EH (cell line): ENCODE measurements at places on chromosomes 7 and 10.

DNA sequence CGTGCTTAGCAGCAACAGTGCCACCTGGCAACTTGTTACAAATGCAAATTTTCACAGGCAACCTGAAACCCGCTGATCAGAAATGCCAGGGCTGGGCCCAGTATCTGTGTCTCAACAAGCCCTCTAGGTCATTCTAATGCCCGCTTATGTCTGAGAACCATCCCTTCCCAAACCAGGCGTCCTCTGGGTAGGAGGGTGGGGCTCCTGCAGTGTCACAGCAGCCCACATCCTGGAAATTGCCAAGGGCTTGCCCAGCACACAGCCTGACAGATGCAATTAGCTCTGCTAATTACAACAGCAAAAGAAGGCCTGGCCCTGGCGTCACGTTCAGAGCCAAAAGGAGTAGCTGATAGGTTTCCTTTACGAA, 15.9 kb downstream of the ITPRIP start:
- DNase-seq: no peak

DNA sequence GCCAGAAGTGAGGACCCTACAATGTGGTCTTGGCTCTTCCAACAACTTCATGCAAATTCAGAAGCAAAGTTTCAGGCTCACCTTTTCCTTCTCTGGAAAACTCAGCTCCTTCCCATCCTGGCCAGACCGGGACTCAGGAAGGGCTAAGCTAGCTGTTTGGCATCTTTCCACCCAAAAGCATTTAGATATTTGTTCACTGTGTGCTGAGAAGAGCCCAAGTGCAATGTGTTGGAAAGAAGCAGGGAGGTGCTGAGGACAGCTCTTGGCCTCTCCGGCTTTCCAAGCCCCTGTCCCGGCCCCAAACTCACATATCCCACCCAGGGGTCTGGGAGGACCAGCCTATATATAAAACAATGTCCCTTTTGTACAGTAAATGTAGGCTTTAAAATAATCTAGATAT, 44.5 kb downstream of the MKI67 start:
- no peak for DNase-seq

DNA sequence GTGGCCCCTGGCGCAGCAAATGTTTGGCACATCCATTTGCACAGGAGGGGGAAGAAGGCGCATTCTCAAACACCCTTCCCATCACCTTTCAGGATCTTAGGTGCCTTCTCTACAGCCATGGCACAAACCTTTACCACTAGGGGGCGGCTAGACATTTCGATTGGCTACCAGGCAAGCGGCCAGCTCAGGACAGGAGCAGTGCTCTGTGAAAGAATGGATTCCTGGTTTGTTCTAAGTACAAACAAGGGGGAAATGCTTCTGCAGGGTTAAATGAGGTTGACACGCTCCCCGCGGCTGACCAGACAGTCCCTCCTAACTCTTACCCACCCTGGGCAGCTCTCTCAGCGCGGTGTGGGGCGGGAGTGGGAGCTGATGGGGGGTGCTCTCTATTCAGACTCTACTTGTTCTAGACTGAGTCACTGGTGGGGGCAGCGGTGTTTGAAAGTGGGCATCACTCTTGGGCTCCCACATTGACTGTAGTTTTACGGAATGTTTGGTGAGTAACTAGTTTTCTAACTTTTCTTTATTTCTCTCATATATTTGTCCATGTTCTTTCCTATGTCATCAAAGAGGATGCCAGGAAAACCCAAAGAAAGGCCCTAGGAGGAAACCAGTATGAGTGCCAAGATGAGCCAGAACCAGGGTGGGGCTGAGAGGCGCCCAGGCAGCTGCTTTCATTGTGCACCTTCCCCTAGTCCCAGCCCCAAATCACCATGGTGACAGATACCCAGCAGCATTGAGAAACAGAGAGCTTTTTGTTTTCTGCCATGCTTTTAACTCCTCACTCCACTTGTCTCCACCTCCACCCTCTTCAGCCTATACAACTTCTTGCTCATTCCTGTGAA, 61.4 kb upstream of the GPR158 start:
- peak; percentile 65 for DNase-seq

GRCh38 chr7:30429156-30429530, 49.4 kb downstream of the NOD1 start:
- DNase-seq: no peak

- DNase-seq: no peak
Measured at GRCh38 chr10:131846240-131847101, 54.3 kb upstream of the PPP2R2D start.

GRCh38 chr10:79238158-79238520, 109.1 kb upstream of the PPIF start:
- no peak for DNase-seq

GRCh38 chr10:1579141-1579491, 158.2 kb downstream of the ADARB2 start:
- DNase-seq: no peak

DNA sequence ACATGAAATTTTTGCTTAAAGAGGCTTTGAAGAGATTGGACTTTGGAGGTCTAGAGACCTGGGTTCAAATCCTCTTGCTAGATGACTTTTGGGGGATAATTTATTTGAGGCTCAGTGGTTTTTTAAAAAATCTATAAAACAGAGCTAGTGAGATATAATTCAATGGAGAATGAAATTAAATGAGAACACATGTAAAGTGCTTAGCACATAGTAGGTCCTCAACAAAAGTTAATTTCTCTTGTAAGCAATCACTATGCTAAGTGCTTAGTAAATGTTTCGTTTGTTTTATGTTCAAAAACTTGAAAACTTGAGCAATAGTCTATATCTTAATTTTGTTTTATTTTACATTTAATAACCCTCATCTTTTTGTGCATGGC, 64.8 kb downstream of the LRMDA start:
- DNase-seq: no peak

GRCh38 chr10:3763852-3764625, 21.0 kb downstream of the KLF6 start:
- peak; percentile 75 for DNase-seq

GRCh38 chr10:132517951-132518521, 19.6 kb upstream of the INPP5A start:
- DNase-seq: no peak

GRCh38 chr7:111873963-111874690, 311.8 kb upstream of the IMMP2L start:
- DNase-seq: peak; percentile 9

GRCh38 chr10:79176949-79177602, 108.3 kb downstream of the ZMIZ1 start:
- DNase-seq: peak; percentile 56

GRCh38 chr10:128390596-128390995, 264.4 kb upstream of the MKI67 start:
- DNase-seq: no peak

- no peak for DNase-seq
Measured at GRCh38 chr7:27297356-27297755, 54.8 kb downstream of the EVX1 start.

DNA sequence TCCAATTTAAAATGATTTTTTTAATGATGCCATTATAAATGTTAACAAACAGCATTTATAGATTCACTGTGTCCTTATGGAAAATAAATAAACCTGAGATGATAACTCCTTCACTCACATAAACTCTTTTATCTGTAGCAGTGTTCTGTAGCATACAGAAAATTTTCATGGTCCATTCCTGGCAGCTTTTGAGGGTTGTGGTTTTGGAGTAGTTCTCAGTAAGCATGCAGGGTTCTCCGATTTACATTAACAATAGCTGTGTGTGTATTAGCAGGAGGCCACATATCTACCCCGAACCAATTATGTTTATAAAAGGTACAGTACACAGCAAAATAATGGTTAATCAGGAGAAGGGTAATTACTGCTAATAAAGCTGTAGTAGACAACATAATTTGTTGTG, 162.7 kb downstream of the CDCA7L start:
- no peak for DNase-seq

DNA sequence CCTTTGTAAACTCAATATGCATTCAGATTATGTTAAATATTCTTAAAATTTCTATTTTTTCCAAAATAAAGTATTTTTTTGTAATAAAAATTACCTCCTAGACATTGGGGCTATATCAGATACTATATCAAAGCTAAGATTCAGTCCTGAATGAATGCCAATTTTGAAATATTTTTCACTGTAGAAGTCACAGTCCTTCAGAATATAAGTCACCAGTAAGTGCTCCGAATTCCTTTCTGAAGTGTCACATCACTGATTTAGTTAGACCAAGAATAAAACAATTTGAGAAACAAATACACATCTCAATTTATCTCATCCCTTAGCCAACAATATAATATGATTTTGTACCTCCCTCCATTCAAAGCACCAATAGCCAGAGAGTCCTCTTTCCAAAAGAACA, 33.9 kb upstream of the GSAP start:
- peak; percentile 79 for DNase-seq

- peak; percentile 48 for DNase-seq
Measured at GRCh38 chr7:115274-115911, 77.0 kb upstream of the FAM20C start.

DNA sequence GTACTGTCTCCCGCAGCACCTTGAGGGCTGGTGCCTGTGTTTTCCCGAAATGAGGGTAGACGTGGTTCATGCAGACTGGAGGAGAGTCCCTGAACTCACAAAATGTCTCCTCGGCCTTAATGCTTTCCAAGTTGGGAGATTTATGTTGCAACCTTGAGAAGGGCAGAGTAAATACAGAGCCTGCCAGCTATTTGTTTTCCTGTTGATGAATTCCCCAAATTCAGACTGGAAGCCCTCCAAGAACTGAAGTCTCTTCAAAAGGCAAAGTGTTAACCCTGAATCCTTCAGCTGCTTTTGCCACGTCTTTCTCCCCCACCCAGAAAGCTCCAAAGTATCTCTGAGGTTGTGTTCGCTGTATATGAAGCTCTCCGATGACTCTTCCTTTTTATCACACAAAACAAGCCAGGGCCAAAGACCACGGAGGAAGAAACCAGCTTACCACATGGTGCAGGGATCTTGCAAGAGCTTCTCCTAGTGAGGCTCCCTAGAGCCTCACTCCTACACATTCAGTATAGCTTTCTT, 254.7 kb upstream of the NFE2L3 start:
- DNase-seq: no peak

GRCh38 chr10:78455811-78456210, 422.1 kb downstream of the RPS24 start:
- no peak for DNase-seq

- no peak for DNase-seq
Measured at GRCh38 chr7:118264836-118265235, 40.3 kb downstream of the ANKRD7 start.

DNA sequence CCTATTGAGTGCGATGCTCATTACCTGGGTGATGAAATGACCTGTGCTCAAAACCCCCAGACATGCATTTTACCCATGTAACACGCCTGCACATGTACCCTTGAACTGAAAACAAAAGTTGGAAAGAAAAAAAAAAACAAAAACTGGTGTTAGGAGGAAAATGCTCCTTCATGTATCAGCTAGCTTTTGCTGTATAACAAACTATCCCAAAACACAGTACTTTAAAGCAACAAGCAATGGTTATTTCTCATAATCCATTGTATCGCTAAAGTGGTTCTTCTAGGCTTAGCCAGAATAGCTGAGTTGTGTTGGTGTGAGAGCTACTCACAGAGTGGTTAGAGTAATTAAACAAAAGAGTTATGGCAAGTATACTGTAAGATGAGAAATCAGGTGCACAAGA, 12.2 kb upstream of the GALNT11 start:
- no peak for DNase-seq

GRCh38 chr7:30464231-30464671, 14.3 kb downstream of the NOD1 start:
- no peak for DNase-seq

- no peak for DNase-seq
Measured at GRCh38 chr10:131320860-131321604, 9.5 kb upstream of the TCERG1L start.

- DNase-seq: no peak
Measured at GRCh38 chr10:130882906-130883305, 428.6 kb downstream of the TCERG1L start.

DNA sequence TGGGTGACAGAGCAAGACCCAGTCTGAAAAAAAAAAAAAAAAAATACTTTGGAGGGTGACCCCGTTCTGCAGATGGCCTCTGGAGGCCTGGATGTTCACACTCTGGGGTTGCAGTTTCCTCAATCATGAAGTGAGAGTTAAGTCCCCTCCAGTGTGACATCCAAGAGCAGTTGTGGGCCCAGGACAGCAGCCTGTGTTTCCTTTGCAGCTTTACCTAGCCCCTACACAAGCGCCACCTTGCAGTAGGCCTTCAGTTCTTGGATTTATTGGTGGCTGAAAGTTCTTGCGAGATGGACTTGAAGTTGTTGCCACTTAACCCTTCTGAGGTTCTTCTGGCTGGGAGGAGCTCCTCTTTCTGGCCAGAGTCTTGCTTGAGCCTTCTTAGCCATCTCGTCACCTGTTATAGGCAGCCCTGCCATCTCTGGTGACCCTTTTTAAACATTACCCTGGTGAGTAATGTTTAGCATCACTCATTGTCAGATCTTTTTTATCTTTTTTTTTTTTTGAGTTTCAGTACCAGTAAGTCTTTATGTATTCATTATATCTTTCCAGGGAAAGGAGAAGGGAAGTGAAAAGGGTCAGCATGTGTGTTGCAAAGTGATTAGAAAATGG, 3.4 kb upstream of the ACTR3C start:
- DNase-seq: no peak

DNA sequence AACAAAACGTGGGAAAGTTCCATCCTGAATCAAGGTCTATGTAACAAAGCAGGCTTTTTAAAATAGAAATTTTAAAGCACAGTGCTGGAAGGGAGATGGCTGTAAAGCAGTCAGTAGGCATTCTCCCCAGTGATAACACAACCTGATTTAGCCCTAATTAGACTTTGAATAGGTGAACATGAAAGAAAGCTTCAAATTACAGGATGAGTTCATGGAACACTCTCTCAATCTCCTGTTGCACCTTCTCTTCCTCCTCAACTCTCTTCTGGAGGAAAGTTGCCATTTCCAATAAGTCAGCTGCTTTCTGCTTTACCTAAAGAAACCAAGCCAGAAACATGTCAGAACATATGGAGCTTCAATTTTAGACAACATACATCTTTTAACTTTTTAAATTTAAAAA, 20.1 kb downstream of the SFR1 start:
- DNase-seq: no peak

DNA sequence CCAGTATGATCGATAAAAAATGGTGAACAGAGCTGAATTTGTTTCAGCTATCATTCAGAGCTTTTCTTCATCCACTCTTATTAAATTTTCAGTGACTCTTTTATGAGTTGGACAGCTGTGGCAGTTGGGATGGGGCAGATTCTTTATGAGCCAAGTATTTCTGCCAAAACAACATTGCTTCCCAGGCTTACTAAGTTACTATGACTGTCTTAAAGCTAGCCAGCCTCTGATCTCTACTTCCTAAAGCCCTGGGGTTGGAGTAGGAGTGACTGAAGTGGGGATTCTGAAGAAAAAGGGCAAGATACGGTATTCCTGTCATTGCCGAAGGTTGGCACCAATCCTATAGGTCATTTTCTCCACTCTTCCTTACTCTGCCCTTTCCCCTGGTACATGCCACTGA, 12.7 kb downstream of the RPP30 start:
- peak; percentile 84 for DNase-seq

- no peak for DNase-seq
Measured at GRCh38 chr7:134355927-134356326, 39.2 kb upstream of the SLC35B4 start.

DNA sequence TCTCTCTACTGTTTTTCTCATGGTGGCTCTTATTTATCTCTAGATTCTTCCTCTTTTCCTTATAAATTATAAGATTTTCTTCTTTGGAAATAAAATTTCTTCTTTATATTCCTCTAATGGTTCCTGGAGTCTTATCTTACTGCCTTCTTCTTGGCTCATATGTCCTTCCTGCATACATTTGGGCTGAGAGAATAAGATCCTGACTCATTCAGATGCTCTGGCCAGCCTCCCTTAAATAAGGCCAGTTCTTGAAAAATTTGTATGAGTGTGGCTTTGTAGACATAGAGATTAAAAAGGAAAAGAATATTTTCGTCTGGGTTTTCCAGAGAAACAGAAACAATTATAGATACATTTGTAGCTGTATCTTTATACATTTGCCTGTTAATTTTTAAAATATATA, 411.3 kb downstream of the KIF20B start:
- DNase-seq: no peak
